IMR-90 (cell line): ENCODE measurements at places on chromosomes 3 and 15. TPM values are rescaled to one million over a fixed set of nuclear protein-coding genes. Genes with fewer than 3 reads are reported as not detected.

The UPK1B gene
- total RNA-seq: 0.28 and 0.36 TPM in 2 replicates

The C3orf85 gene
- total RNA-seq: not detected in 2 replicates

The B2M gene
- total RNA-seq: 716 and 895 TPM in 2 replicates

The COL6A6 gene
- not detected in 2 replicates for total RNA-seq

The SKOR1 gene
- not detected in 2 replicates for total RNA-seq

The TF gene
- total RNA-seq: not detected in 2 replicates

The CKMT1A gene
- total RNA-seq: not detected in 2 replicates

The AHSG gene
- not detected in 2 replicates for total RNA-seq

The MAGI1 gene
- 24.2 and 26.4 TPM in 2 replicates for total RNA-seq

The PLCD1 gene
- 15.0 and 16.3 TPM in 2 replicates for total RNA-seq

The CFAP44 gene
- 0.90 and 1.9 TPM in 2 replicates for total RNA-seq

The CHRFAM7A gene
- total RNA-seq: 0.18 TPM in 1 of 2 replicates, not detected in the other

The CHRD gene
- under 0.01 TPM in 1 of 2 replicates, not detected in the other for total RNA-seq

The SLC28A2 gene
- total RNA-seq: not detected in 2 replicates

The SLC27A2 gene
- under 0.01 TPM in 1 of 2 replicates, not detected in the other for total RNA-seq

The ITPKA gene
- total RNA-seq: 1.1 and 1.4 TPM in 2 replicates

The RBPMS2 gene
- under 0.01 TPM in 1 of 2 replicates, not detected in the other for total RNA-seq

The GOLGA8R gene
- total RNA-seq: 0.72 and 1.1 TPM in 2 replicates

The GP9 gene
- total RNA-seq: not detected in 2 replicates

The FETUB gene
- not detected in 2 replicates for total RNA-seq

The FRMD5 gene
- 5.4 and 5.6 TPM in 2 replicates for total RNA-seq

The TGM4 gene
- under 0.01 TPM in 1 of 2 replicates, not detected in the other for total RNA-seq

The CNTN3 gene
- total RNA-seq: 3.3 and 3.6 TPM in 2 replicates

The ATP6V1A gene
- 84.4 and 98.0 TPM in 2 replicates for total RNA-seq

The RETNLB gene
- not detected in 2 replicates for total RNA-seq

The SLC22A13 gene
- total RNA-seq: under 0.01 TPM in 2 replicates

The NDN gene
- total RNA-seq: 40.1 and 50.3 TPM in 2 replicates

The TMIE gene
- total RNA-seq: not detected in 2 replicates

The CPNE9 gene
- not detected in 2 replicates for total RNA-seq

The ZNF502 gene
- total RNA-seq: 5.7 and 6.1 TPM in 2 replicates

The RASL12 gene
- total RNA-seq: under 0.01 and 0.18 TPM in 2 replicates

The SYNPR gene
- total RNA-seq: not detected in 2 replicates

The SCG3 gene
- not detected in 2 replicates for total RNA-seq

The RHOV gene
- total RNA-seq: not detected in 2 replicates

The RBP2 gene
- total RNA-seq: not detected in 2 replicates

The CEP19 gene
- total RNA-seq: 1.1 and 1.7 TPM in 2 replicates

The AAGAB gene
- total RNA-seq: 56.7 and 69.7 TPM in 2 replicates

The TUSC7 gene
- not detected in 2 replicates for total RNA-seq

The TRH gene
- not detected in 2 replicates for total RNA-seq

The PLSCR5 gene
- total RNA-seq: not detected in 2 replicates

The CD86 gene
- total RNA-seq: not detected in 2 replicates
